ENCODE measurements at places on chromosomes 4 and X.
A peak's percentile ranks its signal among the peaks of the same experiment; 100 is the strongest.

GRCh38 chr4:16122784-16123183 lies 39.0 kb upstream of the PROM1 start:
- DNase-seq, result no peak

DNA sequence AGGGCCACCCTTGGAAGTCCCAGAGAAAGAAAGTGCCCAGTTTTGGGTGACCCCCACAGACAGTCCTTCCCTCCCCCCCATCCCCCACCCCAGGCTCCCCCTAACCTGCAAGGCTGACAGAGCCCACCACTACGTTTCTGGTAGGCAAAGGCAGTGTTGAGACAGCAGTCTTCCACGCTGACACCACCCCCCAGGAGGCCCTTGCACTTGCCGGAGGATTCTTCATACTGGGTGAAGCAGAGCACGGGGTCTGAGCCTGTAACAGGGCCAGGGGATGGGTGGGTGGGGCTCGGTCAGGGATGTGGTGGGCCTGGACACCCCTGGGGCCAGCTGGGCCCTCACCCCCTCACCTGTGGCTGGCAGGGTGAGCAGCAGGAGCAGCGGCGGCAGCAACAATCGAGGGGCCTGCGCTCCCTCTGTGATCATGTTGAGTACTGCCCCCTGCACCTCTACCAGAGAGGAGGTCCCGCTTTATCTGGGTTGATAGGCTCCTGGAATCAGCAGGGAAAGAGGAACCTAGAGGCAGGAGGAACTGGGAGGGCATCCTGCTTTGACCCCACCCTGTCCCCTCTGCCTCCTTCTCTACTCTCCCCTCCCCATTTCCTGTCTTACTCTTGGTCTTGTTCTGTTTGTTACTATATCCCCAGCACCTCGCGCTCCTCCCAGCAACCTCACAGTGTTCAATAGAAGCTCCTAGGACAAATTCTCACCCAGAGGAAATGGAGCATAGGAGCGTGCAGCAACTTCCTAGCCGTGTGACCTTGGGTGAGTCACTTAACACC lies at the start of gene CFP:
Gene CFP, minus strand, starts transcription at position 512 of the 782 bp plus-strand sequence. Its CDS starts 86 bp downstream, at position 426.
- DNase-seq, result no peak

DNA sequence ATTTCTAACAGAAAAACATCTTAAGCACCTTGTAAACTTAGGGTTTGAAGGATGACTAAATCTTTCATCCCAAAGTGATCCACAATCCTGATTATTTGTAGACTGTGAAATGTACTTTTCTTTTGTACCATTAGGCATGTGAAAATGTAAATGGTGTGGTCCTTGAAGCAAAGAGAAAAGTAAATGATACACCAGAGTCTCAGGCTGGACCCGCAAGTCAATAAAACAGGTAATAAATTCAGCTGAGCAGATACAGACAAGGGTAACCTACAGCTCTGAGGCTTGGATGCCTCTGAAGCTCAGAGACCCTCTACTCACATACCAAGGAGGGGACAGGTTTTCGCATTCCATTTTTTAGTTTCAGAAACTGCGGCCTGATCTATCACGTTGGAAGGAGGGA lies 2.8 kb upstream of the LAP3 start:
- DNase-seq, result no peak

GRCh38 chr4:74308215-74308614 lies at the start of gene EPGN:
TSS of gene EPGN (plus strand) at chr4:74308470. CDS start at chr4:74308534, 64 bp downstream.
- no peak for DNase-seq

- DNase-seq, result no peak
These were observed 68.0 kb upstream of the TMEM164 start for GRCh38 chrX:109934935-109935334.

DNA sequence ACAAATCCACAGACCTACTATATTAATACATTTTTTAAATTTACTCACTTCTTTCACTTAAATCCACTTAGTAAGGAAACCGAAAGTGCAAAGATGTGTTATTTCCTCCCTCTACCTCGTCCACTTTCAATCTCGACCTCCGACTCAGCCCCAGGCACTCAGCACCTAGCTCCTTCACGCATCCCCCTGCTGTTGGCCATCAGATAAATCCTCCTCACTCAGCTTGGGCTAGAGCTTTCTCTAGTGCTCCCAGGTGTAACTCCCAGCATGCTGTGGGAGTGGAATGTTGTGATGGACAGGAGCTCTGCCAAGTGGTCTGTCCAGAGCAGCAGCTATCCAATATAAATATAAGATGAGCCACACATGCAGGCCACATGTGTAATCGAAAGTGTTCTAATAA lies 26.7 kb upstream of the TEC start:
- DNase-seq, result no peak

- no peak for DNase-seq
These were observed 52.3 kb downstream of the PALLD start for GRCh38 chr4:168549143-168549542.

DNA sequence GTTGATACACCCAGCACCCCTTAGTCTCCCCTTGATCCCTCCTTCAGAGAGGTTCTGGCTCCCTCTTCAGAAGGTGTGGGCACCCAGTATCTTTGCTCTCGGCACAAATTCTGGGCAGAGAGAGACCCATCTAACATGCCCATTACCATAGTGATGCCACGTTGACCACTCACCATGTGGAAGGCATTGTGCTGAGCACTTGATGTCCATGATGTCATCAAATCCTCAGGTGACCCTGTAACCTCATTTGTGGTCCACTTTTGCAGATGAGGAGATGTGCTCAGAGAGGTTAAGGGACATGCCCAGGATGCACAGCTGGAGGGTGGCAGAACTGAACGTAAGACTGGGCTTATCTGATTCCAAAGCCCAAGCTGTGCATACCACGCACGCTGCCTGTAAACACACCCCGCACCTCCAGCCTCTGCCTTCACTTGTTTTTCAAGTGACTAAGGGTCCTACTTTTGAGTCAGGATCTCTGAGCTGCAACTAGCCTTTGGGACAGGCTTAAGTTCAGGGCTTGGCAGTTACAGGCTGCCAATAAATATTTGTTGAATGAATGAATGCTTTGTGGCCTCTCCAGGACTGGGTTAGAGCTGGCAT lies 55.2 kb downstream of the HTRA3 start:
- no peak for DNase-seq

DNA sequence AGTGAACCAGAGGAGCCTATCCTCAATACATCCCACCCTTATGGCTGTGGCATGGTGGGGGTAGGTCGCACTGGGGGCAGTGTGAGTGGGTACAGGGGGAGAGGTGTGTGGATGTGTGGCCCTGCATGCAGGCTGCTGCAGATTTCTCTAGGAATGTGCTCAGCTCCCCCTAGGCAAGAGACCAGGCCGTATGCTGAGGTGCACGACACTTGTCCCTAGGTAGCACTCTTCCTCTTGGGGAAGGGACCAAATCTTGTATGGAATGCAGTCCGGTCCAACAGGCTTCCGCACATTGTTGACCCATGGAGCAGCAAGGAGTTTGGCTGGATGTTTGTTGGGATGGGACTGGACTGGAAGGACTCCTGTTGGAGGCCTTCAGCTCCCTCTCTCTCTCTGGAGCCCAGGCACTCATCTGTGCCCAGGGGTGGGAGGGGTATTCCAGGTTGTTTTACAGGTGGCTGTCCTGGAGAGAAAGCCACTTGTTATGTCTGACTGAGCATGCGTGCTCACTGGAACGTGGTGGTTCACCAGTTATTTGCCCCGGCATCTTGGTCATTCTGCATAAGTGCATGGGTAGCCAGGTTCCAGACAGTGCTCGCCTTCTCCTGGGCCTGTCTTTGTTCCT lies 55.1 kb downstream of the NBDY start:
- DNase-seq, result no peak

- DNase-seq, result peak; percentile 4
These were observed 107.5 kb upstream of the RPL34 start for GRCh38 chr4:108512615-108513505.

- no peak for DNase-seq
These were observed 5.4 kb upstream of the ASB5 start for GRCh38 chr4:176274441-176274840.

DNA sequence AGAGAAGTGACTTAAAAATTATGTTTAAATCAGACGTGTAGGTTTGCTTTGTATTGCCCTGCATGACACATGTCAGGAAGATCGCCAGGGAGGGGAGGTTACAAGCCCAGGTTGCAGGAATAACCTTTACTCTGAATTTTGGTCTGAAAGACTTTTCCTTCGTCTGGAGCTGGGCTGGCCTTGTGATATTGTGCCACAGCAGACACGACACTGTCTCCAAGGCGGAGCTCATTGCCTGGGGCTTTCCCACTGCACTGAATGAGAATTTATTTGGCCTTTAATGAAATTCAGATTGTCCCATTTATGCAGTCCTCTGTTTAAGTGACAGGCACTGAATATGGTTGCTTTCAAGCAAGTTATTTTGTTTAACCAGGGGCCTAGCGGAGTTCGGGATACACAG lies 45.1 kb downstream of the RHOH start:
- no peak for DNase-seq

GRCh38 chrX:69137371-69138117 lies 27.7 kb downstream of the PJA1 start:
- no peak for DNase-seq

GRCh38 chrX:67328476-67328875 lies 215.3 kb upstream of the AR start:
- no peak for DNase-seq

DNA sequence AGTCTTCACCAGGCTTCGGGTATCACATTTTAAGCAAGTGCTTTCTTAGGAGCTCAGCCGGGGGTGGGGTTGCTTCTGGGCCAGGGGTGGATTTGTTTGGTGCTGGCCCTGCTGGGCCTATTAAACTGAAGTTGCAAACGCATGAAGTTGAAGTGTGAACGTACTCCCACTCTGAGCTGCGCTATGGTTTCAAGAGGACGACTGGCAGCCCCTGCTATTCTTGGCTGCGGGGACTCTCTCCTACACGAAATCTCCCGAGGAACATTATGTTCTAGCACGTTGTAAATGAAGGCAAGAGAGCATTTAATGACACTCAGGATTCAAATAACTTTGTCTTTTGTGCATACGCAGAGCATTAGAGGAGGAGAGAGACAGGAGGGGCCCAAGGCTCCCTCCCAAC lies 401.3 kb upstream of the BOD1L1 start:
- no peak for DNase-seq

GRCh38 chr4:180618396-180618795 lies 1624.8 kb upstream of the TENM3 start:
- DNase-seq, result no peak

DNA sequence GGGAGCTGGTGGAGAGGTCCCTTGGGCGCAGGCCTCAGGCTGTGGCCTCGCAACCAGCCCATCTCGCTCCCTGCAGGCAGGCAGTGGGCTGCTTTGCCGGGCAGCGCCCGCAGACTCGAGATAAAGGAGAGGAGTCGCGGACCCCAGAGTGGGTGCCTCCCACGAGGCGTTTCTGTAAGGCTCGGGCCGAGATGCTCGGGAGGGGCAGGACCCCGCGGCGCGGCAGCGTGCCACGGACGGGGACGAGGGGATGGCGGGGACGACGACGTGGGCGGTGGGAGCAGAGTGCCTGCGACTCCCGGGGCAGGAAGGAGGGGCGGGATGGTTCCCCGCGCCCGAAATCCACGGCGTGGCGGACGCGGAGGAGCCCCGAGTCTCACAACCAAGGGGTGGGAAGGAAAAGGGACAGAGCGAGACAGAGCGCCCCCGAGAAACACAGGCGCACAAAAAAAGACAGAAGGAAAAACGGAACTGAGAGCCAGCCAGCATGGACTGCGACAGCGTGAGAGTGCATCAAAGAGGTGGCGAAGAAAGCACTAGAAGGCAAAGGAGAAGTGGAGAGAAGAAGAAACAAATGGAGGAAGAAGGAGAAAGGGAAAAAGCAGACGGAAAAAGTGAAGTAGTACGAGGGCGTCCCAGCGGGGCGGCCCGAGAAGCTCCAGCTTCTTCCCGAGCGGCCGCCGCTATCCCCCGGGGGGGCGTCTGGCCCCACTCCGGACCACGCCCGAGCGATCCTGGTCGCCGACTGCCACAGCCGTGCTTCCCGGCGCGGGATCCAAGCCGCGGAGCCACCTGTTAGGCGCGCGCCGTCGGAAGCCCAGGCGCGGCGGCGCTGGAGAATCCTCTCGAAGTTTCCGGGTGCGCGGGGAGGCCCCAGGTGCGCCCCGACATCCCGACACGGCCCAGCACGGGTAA lies 1.5 kb downstream of the BEND4 start:
- DNase-seq, result no peak

GRCh38 chr4:36651253-36651652 lies 369.8 kb downstream of the DTHD1 start:
- DNase-seq, result no peak

- no peak for DNase-seq
These were observed 158.0 kb upstream of the CTSO start for GRCh38 chr4:156111686-156112085.

DNA sequence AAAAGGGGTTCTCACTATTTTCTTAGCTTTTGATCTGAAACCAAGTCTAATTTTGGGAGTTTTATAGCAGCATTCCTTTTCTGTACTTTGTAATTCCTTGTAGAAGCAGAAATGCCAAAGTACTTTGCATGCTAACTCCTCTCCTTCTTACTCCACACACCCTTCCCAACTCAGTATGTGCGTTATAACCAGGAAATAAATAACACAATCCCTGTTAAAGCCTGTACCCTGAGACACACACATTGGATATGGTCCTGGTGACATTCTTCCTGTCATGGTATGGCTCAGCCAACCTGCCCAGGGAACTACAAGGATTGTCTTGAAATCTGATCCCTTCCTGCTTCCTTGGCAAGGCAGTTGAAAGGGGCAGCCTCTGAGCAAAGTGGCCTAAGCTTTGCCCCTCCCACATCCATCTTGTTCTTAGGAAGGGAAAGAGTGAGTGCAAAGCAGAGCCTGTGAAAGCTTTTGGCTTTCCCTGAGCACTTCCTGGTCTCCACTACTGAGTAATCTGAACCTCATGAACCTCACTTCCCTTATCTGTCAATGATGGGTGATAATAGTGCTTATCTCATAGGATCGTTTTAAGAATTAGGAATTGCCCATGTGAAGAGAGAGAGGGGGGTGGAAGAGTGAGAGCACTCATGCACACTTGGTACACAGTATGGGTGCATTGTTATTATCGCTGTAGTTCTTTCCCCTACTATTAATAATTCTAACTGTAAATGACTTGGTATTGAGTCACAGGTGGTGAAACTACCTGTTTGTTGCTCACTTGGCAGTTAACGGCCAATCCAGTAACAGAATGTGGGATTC lies 109.3 kb downstream of the AFF2 start:
- no peak for DNase-seq
